Activated T-cell treated with anti-CD3 and anti-CD28 coated beads for 1 hour (primary cell): ENCODE measurements at places on chromosomes 3 and 15.

DNA sequence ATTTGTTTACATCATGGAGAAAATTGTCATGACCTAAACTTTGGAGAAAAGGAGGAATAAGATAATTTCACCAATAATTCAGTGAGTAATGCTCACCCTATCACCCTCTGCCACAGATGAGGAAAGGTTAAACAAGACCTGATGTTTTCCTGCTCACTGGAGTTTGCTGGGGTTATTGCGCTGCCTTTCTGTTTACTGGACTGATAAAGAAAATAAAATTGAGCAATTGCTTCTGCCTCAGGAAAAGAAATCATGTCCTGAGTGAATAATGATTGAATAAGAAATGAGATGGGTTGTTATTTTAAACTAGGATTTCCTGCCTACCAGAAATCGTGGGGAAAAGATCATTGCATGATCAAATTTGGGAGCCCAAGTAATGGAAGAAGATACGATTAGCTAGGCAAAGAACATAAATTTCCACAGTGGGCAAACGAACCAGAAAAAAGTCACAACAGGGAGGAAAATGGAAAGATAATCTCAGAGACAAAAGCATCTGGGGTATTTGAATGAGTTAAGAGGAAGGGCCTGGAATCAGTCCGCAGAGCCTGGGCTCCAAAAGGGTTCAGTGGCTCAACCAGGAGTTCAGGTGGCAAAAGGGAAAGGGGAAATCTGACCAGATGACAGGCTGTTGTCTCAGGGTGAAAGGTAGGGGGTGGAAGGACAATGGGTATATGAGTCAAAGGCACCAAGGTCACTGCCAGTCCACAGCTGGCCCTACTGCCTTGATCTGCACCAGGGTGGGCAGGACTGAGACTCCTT, 146.8 kb downstream of the FAM43A start:
- no peak for DNase-seq

- no peak for DNase-seq
Observed at GRCh38 chr3:134630506-134630905, 20.3 kb downstream of the KY start.

DNA sequence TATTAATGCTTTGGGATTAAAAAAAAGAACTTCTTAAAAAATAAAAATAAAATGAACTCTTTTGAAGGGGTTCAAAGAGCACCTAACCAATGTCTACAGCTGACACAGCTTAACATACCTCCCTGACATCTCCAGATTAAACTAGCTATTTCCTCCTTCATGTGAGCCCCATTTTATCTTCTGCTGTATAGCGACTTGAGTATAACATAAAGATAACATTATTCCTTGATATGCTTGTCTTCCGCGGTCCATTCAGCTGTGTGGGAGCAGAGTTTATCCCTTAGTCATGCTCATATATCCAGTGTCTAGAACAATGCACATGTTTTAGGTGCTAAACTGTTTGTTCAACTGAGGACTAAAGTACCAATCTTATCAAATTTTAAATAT, 7.8 kb upstream of the CHRM5 start:
- no peak for DNase-seq

- no peak for DNase-seq
Observed at GRCh38 chr3:13822871-13823585, 56.8 kb downstream of the WNT7A start.

DNA sequence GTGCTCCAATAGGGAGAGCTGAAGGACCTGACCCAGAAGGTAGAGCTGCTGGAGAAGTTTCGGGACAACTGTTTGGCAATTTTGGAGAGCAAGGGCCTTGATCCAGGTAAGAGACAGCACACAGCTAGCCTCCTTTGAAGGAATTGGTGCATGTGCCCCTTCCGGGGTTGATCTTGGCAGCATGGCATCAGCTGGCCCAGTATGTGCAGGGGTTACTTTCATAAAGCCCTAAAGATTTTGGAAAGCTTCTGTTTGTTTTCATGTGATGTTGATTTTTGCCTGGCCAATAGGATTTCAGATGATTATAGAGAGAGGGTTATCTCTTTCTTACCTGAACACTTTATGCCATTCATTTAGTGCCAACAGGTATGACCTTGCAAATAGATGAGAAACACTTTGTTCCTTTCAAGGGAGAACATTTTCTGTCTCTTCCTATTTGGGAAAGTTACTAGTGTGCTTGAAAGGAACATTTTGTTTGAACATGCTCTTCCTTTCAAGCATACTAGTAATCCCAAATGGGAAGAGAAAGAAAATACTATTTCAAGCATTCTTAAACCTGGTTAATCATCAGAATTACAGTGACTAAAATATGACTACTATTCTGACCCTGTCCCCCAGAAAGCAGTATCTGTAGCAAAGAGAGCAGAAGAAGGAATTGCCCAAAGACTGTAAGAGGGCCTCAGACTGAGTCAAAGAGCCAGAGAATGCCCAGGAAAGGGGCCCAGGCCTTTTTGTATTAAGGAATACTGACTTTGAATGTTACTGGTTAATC, 7.5 kb downstream of the KNSTRN start:
- DNase-seq, result no peak

- no peak for DNase-seq
Observed at GRCh38 chr15:98326804-98327203, 321.5 kb upstream of the IGF1R start.

- no peak for DNase-seq
Observed at GRCh38 chr15:61141497-61142125, 87.5 kb downstream of the RORA start.

GRCh38 chr3:18681818-18682345, 256.7 kb upstream of the SATB1 start:
- DNase-seq, result no peak

- DNase-seq, result peak; percentile 28
Observed at GRCh38 chr15:31483053-31483985, 156.7 kb downstream of the KLF13 start.

- no peak for DNase-seq
Observed at GRCh38 chr15:90336705-90337141, 15.4 kb upstream of the ZNF774 start.

- no peak for DNase-seq
Observed at GRCh38 chr3:25872200-25872877, 82.4 kb downstream of the OXSM start.

DNA sequence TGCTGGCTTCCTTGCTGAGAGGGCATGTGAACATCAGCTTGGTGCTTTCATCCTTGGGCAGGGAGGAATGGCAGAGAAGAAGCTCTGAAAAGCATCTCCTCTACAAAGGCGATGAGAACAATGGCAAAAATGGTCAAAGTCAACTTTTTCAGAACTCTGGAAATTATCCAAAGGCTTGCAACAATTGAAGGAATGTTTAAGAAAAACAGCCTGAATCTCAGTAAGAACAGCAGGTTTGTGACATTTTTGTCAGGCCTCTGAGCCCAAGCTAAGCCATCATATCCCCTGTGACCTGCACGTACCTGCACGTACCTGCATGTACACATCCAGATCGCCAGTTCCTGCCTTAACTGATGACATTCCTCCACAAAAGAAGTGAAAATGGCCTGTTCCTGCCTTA, 51.8 kb downstream of the ONECUT1 start:
- DNase-seq, result no peak

- DNase-seq, result no peak
Observed at GRCh38 chr3:43161684-43162229, 55.9 kb upstream of the POMGNT2 start.
